Adipocyte (in vitro differentiated cells): ENCODE measurements at places on chromosomes 12 and 14.

DNA sequence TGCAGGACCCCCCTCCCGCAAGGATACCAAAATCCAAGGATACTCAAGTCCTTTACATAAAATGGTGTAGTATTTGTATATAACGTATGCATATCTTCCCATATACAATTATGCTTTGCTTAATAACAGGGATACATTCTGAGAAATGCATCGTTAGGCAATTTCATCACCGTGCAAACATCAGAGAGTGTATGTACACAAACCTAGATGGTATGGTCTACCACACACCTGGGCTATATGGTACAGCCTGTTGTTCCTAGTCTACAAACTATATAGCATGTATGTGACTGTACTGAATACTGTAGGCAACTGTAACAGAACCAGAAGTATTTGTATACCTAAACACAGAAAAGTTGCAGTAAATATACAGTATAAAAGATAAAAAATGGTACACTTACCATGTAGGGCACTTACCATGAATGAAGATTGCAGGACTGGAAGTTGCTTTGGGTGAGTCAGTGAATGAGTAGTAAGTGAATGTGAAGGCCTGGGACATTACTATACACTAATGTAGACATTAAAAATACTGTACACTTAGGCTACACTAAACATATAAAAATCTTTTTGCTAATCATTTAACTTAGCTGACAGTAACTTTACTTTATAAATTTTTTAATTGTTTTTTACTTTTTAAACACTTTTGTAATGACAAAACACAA lies 141.1 kb downstream of the SLC41A2 start:
- DNase-seq, result no peak

- DNase-seq, result no peak
Measured at GRCh38 chr14:87805315-87805723, 187.7 kb downstream of the GALC start.

DNA sequence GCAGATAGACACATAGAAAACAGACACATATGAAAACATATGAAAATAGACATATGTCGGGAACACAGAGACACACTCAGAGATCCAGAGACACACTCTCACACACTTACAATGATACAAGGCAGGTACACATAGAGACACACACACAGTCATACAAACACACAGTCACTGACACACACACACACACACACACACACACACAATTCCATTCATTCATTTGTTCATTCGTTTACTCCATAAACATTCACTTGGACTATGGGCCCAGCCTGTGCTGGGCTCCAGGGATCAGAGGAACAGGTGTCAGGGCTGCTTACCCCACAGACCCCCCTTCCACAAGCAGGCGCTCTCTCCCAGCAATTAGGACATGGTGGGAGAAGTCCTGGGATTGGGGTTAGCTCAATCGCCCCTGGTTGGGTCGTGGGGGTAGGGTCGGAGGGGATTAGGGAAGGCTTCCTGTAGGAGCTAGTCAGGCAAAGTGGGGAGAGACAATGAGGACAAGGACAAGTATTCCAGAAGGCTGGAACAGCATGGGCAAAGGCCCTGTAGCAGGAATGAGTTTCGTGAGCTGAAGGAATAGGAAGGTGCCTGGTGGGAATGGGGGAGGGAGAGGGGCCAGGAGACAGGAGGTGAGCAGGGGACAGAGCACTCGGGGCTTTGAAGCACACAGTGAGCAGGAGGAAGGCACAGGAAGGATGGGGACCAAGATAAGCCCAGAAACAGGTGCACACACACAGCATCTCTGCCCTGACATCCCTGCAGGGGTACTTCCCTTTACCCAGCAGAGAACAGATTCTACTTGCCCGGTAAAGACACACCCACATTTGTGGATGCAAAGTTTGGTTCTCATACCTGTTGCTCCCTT lies 6.5 kb downstream of the RASAL1 start:
- DNase-seq, result no peak

DNA sequence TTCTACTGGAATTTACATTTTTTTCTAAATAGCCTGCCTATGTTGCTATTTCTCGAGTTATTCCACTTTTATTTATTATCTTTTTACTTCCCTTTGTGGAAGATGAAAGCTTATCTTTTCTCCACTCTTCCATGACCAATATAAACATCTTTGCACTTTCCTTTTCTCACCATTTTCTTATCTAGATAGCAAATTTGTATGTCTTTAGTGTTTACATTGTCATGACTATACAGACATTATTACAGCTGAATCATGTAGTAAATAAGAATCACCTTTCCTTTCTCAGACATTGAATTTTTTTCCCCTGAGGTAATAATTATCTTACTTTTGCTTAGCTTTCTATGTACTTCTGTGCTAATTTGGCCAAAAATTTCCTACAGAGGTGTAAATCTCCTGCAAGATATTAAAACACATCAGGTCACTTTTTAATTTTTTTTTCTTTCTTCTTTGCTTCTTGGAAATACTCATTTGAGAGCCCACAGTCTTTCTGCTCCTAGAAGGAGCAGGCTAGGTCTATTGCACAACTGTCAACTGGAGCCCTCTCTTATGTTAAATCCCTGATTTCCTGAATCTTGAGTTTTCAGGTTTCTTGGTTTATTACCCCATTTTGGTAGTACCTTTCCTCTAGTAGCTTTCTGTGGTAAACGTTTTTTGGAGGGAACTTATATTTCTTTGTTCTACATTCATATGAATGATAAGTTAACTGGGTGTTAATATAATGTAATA lies 109.0 kb upstream of the ATP2B1 start:
- peak; percentile 38 for DNase-seq

DNA sequence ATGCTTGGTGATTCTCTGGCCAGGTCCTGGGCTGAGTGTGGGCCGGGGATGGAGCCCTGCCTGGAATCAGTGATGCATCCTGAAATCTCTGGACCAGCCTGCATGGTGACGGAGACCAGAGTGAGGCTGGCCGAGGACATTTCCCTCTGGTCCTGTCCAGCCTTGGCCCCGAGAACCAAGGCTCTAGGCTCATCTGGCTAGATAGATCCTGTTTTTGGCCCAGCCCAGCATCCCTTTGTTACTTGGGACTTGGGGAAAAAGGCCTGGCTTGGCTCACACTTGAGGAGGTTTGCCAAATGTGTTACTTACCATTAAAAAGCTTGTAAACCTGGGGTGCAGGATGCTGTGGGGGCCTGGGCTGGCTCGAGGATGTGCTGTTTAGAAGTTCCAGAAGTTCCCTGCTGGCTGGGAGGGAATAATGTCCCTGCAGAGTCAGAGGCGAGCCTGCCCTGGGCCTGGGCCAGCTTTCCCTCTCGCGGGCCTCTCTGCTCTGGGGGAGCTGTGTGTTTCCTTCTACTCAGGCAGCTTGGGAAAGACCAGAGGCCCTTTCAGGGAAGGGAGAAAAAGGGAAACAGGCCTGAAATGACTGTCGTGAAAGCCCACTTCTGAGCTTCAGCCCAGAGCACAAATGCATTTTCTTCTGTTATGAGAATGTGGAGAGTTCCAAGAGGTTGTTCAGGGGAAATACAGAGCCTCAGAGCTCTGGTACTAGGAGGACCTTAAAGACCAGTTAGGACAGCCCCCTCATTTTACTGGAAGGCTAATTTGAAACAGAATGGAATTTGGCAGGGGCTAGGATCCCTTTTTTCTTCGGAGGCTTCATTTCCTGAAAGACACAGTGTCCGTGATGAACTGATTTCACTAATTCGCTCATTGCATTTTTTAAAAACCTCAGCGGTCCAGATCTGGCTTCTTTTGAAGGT lies 47.2 kb upstream of the CTDSP2 start:
- DNase-seq, result peak; percentile 98

DNA sequence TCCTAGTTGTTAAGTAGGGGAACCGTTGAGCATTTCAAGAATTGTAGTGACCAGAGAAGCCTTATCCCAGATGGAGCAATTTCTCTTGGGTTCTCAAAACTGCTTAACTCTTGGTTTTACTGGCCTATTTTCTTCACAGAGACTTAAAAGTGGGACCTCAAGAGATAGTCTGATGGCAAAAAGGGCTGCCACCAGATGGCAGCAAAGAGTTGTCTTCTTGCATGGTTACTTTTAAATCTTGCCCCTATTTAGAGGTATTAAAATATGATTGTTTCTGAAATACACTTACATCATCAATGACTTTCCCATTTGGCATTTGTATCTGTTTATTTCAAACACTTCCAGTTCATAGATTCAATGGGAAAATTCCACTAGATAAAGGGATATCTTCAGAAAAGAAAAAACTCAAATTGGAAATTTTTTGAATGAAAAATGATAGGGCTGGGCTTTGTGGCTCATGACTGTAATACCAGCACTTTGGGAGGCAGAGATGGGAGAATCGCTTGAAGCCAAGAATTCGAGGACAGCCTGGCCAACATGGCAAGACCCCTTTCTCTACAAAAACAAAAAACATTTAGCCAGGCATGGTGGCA lies 69.9 kb upstream of the CNTN1 start:
- peak; percentile 84 for DNase-seq

- DNase-seq, result no peak
Measured at GRCh38 chr12:31316891-31317290, 9.1 kb downstream of the SINHCAF start.

DNA sequence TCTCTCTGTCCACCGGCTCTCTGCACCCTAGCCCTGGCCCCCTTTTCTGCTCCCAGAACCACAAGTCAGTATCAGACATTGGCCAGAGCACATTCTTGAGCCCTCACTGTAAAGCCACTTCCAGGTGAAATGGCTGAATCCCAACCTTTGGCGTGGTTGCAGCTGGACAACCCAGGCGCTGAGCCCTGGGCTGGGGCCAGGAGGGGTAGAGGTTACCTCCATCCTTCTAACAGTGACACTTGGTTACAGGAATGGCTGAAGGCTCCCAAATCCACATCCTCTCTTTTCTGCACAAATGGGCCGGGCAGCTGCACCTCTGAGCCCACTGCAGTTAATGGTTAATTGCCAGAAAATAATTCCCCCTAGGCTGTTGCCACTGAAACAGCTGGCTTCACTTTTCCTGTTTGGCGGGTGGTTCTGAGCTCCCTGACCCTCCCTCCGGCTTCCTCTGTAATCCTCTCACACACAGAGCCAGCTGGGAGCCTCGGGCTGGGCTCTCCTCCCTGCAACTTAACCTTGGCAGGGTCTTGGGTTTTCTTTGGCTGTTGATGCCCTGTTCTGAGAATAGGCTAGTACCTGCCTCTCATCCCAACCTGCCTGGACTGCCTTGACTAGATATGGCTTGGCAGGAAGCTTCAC lies 44.1 kb downstream of the TSPAN11 start:
- peak; percentile 65 for DNase-seq

DNA sequence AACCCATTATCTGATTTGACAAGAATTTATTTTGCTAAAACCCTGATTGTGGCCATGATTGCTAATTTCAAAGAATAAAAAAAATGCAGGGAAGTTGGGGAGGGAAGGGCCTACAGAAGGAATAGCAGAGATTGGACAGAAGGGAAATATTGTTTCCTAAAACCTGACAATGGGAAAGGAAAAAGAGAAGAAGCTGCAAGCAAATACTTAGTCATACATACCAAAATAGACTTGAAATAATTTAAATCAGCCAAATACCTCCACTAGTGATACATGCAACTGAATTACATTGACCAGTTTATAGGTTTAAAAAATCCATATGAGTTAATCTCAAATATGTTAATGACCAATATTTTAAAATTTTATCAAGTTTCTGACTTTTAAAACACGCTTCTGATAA lies 75.1 kb downstream of the PELI2 start:
- DNase-seq, result no peak

DNA sequence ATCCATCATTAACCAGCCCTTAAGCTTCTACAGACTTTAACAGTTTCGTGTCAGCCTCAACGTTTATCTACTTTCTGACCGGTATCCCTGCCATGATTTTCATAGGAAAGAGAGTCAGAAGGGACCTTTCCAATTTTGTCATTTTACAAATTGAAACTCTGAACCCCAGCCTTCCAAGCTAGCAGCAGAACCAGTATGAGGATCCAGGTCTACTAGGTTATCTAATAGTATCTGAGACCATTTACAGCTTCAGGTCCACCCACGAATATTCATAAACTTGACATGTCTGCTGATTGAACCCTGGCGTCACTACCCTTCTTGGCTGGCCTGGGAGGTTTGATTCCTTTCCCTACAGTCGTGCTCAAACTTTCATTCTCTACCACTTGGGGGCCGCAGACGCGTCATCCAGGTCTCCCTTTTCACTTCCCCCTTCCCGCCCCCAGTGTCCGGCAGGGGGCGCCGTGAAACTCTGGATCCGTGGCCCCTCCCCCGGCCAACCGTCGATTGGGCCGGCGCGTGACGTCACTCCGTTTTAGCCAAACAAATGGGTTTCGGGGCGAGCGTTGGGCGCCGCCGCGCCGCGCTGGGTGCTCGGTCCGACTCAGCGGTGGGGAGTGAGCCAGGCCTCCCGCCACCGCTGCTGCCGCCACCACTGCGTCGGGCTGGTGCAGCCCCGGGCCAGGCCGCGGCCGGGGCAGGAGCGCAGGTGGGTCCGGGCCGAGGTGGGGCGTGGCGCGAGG lies at the start of gene FBXO34:
TSS of gene FBXO34 (plus strand) at position 590 of the 740 bp plus-strand sequence. CDS start 78,970 bp downstream, outside the sequence.
- DNase-seq, result peak; percentile 100

DNA sequence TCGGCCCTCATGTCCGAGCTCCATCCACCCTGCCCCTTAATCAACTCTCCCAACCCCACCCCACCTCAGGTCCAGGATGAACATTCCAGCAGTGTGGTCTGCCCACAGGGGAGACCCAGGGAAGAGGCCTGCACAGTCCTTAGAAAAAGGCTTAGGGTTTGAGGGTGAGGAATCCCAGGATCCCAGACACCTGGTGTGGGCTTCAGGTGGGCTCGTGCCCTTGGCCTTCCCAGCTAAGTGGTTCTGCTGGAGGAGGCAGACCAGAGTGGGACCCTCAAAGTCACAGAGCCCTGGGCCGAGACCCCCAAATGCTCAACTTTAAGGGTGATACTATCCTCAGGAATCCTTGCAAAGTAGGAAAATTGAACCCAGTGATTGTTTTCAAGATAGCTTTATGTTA lies 25.4 kb upstream of the PPP2R5C start:
- no peak for DNase-seq

DNA sequence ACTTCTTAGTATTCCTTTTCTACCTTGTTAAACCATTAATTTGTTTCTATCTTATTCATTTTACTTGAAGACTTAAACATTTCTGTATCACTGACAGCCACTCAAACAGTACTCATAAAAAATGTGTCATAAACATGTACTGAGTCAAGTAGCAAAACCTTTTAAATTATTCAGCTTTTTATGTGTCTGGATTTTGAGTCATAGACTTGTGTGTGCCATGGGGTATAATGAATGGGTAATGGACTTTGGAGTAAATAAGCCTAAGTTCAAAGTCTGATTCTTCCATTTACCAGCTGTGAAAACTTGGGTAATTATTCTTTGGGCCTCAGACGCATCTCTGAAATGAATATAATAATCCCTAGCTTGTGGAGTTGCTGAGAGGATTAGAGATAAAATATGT lies 199.0 kb downstream of the RAD51B start:
- no peak for DNase-seq

DNA sequence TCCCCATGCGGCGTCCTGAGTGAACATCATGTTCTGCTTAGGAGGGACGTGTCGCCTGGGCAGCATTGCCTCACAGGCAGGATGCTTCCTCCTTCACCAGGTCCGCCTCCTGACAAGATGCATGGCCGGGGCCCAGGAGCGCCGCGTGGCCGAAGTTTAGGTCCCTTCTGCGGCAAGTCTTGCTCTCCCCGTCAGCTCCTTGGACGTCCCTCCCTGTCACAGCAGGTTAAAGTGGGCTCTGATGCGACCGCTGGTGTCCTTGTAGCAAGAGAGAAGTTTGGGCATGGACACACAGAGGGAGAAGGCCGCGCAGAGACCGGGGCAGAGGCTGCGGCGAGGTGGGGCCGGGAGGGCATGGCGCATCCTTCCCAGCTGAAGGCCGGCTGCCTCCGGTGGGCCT lies 9.4 kb upstream of the GALNT9 start:
- DNase-seq, result no peak

GRCh38 chr12:104533134-104533533 lies 76.4 kb downstream of the CHST11 start:
- no peak for DNase-seq
